ENCODE measurements at places on chromosomes 16 and 17.
A peak's percentile ranks its signal among the peaks of the same experiment; 100 is the strongest.

DNA sequence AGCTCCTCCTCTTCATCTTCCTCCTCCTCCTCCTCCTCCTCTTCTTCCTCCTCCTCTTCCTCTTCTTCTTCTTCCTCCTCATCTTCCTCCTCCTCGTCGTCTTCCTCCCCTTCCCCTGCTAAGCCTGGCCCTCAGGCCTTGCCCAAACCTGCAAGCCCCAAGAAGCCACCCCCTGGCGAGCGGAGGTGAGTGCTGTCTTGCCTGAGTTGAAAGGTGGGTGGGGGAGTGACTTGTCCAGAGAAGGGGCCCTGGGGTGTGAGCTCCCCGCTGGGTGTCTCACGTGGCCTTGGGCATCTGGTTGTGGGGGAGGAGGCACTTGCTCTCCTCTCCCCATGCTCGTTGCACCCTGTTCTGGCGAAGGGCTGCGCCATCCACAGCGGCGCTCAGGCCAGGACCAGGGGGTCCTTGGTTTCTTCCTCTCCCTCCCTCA, 8.0 kb downstream of the ELOB start:
- DNase-seq = no peak

DNA sequence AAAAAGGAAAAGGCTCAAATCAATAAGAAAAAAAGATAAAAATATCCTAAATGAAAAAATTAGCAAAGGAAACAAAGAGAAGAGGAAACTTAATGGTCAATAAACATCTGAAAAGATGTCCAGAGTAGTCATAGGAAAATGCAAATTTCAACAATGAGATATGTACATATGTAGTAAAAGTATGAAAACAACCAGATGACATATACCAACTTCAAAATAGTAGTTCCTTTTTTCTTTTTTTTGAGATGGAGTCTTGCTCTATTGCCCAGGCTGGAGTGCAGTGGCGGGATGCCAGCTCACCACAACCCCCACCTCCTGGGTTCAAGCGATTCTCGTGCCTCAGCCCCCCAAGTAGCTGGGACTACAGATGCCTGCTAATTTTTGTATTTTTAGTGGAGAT, 21.7 kb upstream of the NFAT5 start:
- DNase-seq = no peak

GRCh38 chr16:85328676-85329058, 216.4 kb upstream of the CIBAR2 start:
- no peak for DNase-seq

- DNase-seq = peak; percentile 95
Measured at GRCh38 chr17:4899341-4900230, at the start of gene C17orf107. Gene C17orf107, plus strand, starts transcription at chr17:4899536. Its CDS starts 227 bp downstream, at chr17:4899763.

GRCh38 chr17:10754109-10754508, 24.3 kb upstream of the TMEM220 start:
- no peak for DNase-seq

GRCh38 chr16:62225675-62226074, 189.4 kb upstream of the CDH8 start:
- DNase-seq = peak; percentile 7

DNA sequence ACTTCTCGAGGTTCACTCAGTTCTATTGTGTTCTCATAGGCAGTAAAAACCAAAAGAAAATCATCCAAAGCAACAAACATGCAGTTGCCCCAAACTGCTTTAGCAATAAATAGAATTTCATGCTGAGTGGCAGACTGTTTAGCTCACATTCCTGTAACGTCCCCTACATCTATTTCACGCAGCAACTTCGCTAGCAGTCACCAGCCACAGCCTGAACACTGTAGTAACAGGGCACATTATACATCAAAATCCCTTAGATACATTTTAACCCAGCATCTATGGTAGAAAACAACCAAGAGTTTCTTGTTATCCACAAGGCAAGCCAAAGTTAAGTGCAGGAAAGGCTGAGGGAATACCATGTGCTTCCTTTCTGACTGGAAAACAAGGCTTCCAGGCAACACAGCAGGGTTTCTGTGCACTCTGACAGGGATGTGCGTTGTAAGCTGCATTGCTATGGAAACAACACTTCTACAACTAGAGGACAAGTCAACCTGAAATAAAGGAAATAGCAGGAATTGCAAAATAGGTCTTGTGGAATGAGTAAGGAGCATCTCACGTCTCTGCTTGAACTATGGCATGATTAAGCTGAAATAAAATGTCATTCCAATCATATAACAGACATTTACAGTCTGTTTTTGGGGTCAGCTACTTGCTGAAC, 55.4 kb downstream of the CFDP1 start:
- DNase-seq = no peak

DNA sequence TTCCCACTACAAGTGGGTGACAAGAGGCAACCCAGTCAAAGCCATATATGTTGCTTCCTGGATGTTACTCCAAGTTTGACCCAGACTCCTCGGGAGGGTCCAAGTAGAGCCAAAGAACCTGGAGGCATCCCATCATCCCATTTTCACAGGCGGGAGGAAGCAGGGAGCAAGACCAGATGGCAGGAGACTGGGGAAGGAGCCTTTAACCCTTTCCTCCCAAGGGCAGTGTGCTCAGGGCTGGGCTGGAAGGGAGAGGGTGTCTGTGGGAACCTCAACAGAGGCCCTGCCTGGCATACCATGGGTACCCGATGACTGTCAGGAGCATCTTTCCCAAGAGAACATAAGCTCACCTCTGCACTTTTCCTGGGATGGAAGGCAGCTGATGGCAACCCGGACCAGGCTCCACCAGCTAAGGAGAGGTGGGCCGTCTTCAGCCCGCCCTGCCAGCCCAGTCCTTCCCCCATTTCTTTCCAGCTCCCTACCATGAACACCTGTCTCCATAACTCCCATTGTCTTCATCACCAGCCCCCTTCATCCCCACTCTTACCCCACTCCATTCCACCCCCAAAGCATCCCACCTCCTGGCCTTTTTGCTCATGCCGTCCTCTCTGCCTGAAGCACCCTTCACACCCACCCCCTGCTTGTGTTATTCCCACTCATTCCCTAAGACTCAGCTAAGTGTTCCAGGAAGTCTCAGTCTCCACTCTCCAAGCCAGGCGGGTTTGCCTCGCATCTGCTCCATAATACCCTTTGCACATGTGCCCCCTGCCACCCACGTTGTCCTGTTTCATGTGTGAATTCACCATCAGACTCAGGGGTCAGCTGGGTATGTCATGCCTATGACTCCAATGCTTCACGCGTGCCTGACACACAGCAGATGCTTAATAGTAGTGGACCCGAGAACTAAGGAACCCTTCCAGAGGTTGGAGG, 5.9 kb upstream of the SLC16A5 start:
- no peak for DNase-seq

DNA sequence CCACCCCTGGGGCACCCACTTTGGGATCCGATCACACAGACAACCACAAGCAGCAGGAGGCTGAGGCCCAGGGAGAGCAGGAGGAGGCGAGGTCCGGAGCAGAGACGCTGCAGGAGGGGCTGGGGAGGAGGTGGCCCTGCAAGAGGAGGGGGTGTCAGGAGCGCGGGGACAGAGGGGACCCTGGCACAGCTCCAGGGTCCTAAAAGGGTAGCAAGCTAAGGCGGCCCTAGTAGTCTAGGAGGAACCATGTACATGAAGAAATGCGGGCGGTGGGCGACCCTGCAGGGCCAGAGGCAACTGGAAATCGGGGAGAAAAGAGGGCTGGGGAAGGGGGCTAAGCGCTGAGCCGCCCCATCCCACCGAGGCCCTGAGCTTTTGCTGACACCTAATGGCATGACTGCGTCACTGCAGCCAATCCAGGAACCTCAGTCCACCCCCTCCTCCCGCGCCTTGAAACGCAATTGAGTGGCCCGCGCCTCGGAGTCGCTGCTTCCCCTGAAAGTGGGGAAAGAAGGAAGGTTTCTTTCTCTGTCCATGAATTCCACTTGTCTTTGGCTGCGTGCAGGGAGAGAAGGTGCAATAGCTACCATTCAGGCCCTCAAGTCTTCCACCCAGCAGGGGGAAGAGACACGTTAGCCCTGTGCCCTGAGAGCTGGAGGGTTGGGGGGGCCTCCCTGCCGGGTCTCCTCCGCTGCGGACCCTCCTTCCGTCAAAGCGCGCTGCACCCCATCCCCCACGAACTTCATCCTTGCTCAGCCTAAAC, 1.8 kb downstream of the ASGR1 start:
- peak; percentile 51 for DNase-seq
